EH (cell line): ENCODE measurements at places on chromosomes 7 and 10.
A peak's percentile ranks its signal among the peaks of the same experiment; 100 is the strongest.

- DNase-seq = peak; percentile 44
These were observed 21.0 kb downstream of the ZCCHC24 start for GRCh38 chr10:79424221-79425073.

- DNase-seq = no peak
These were observed 38.4 kb downstream of the ANK3 start for GRCh38 chr10:60351191-60351853.

GRCh38 chr7:30646154-30646553, 36.1 kb downstream of the CRHR2 start:
- DNase-seq = no peak

- no peak for DNase-seq
These were observed 36.3 kb upstream of the VSIR start for GRCh38 chr10:71809628-71810027.

- no peak for DNase-seq
These were observed 22.3 kb downstream of the RHEB start for GRCh38 chr7:151497306-151497871.

- DNase-seq = no peak
These were observed 1.2 kb downstream of the FGF8 start for GRCh38 chr10:101774589-101775272.

DNA sequence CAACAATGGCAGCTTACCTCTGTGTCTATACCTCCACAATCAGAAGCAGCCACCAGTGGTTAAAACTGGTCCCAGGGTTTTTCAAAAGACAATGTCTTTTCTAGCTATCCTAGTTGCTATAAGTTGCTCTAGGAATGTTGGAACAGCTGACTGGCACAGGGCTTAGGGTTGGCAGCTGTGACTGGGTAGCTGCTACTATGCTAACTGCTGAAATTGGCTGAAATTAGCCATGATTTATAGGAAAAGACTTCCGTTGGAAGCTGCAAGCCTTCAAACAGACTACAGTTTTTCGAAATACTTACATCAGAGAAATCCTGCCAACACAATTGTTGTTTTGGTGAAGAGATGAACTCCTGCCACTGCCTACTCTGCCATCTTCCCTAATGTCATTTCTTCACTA, 102.3 kb downstream of the MKX start:
- DNase-seq = no peak

- no peak for DNase-seq
These were observed 3.7 kb upstream of the ZNF800 start for GRCh38 chr7:127396184-127396583.

DNA sequence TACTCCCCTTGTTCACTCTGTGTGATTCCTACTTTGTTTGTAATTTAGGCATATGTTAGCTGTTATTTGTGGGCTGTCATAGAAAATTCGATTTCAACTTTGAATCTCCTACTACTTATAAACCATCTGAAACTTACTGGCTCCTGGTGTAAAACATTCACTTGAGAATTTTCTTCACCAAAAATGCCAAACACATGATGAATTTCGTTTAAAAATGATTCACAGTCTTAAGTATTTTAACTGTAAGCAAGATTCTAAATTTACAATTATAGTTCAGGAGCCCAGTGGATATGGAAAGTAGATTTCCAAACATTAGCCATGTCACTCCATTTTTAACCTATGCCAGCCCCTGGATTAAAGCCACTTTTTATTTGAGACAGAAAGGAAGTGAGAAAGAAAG, 3.1 kb downstream of the CPED1 start:
- peak; percentile 85 for DNase-seq

- peak; percentile 63 for DNase-seq
These were observed 38.4 kb downstream of the LGI1 start for GRCh38 chr10:93796167-93796566.

GRCh38 chr7:145909991-145910513, 206.5 kb upstream of the CNTNAP2 start:
- no peak for DNase-seq

DNA sequence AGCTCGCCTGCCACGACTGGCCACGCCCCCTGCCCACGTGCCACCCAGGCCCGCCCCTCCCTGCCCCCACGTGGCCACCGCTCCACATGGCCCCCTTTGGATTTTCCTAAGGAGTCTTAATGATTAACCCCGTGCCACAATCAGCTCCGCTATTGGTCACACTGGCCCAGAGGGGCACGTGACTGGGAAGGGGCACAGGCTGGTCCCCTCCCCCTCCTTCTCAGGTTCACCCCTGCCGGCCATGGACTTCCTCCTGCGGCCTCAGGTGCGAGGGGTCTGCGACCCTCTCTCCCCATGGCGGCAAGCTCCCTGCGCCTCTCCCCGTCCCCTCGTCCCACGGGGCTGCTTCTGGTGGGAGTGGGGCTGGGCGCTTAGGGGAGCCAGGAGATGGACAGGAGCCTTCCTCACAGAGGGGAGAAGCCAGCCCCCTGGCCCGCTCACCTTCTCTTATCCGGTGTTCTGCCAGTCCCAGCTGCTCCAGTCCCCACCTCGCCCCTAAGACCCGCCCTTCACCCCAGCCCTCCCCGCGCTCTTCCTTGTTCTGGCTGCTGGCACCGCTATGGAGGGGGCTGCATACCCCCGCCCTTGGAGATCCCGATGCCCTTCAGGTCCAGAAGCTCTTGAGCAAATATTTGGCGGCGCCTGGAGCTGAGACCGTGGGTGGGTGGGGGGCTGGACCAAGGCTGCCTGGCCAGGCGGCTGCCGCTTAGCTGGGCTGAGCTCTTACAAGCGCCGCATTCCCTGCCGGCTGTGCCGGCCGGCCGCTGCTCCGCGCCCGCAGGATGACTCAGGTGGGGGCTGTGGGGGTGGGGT, 3.2 kb downstream of the SLC4A2 start:
- DNase-seq = peak; percentile 73

DNA sequence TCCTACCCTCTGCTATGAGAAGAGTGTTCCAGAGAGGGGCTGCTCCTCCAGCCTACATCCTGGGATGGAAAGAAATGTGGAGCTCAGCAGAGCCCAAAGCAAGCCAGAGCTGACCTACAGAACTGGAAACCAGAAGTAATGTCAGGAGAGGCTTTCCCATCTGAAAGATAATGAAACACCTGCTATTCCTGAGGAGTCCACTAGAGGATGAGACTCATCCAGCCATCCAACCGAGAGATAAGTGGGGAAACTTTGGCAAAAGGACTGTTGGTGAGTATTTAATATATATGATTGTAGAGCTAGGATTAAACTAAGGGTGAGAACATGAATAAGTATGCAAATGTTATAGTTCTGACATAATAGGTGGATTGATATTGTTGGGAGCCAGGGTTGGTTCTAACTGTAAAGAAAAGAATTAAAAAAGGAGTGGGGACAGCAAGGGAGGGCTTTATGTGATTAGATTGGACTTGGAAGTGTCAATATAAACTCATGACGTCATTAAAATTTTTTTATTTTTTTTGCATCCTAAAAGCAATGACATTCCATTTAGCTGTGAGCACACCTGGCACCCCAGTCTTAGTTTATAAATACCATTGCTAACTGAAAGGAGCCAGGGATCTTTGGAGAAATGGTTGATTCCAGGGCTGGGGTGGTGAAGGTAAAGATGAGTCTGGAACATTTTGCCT, 312.8 kb upstream of the NFE2L3 start:
- no peak for DNase-seq

DNA sequence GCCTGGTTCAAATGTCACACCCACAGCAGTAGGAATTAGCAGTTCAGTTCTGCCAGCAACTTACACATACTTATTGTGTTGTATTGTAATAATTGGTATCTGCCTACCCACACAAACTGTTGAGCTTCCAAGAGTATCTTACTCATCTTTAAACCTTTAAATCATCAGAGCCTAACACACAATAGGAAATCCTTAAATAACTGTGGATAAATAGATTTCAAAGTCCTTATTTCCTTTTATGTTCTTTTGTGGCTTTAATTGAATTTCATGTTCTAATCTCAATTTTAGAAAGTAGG, 3.9 kb downstream of the CASD1 start:
- no peak for DNase-seq

DNA sequence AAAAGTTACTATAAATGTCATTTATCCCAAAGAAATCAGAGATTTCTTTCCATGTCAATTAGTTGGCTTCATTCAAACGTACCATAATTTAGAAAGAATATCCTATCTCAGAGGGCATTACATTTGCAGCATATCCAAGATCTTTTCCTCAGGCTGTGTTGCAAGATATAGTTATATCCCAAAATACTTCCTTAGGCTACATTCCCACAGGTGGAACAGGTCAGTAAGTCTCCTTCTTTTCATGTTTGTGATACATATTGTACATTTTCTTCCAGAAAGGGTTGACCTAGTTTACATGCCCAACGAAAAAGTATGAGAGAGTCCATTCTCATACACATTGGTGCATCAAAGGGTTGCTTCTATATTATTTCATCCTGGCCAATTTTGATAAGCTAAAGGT, 26.9 kb upstream of the VWA2 start:
- no peak for DNase-seq
